ENCODE measurements at places on chromosomes 3 and 15.
A peak's percentile ranks its signal among the peaks of the same experiment; 100 is the strongest.

- DNase-seq = peak; percentile 37
These were observed 78.6 kb upstream of the TSEN2 start for GRCh38 chr3:12405432-12406272.

- DNase-seq = no peak
These were observed 66.0 kb downstream of the VPS13C start for GRCh38 chr15:61994216-61994615.

GRCh38 chr15:71106802-71107500, 8.3 kb upstream of the THSD4 start:
- no peak for DNase-seq

GRCh38 chr15:63040509-63040908, 2.0 kb upstream of the TPM1 start:
- no peak for DNase-seq

DNA sequence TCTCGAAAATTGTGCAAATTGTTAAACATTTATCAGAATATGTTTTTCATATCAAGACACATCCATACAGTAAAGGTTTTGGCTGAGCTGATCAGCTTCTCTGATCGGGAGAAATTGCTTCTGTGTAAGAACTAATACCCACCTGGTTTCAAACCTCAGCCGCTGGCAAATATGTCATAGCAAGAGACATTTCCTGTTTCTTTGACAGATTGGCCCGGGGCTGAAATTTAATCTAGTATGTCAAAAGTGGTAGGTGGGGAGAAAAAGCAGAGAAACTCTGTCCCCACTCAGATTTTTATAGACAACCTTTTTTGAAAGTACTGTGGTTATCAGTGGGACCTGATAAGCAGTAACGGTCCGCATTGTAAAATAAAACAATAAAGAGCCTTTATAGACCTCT, 88.8 kb upstream of the SLC24A5 start:
- DNase-seq = no peak

DNA sequence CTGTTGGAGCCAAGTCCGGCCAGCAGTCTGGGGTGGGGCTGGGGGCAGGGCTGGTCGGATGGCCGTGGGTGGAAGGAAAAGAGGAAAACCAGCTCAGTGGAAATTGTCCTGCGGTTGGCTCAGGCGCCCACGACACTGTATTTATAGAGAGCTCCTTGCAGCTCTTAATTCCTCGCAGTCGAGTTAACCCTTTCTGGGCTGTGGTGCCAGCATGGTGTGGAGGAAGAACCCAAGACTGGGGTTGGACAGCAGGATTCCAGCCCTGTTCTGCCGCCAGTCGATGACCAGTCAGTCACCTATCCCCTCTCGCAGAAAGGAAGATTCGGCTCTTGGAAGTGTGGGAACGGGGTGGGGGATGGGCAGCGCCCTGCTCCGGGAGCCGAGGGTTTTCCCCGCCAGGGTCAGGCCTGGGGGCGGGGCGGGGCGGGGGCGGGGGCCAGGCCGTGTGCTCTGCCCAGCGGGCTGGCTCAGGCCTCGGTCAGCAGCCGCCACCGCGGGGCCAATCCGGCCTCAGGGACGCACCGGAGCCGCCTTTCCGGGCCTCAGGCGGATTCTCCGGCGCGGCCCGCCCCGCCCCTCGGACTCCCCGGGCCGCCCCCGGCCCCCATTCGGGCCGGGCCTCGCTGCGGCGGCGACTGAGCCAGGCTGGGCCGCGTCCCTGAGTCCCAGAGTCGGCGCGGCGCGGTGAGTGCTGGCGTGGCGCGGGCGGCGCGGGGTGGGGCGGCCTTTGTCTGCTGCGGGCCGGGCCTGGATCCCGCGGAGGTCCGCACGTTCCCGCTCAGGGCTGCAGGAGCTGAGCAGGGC, at the start of gene CD276:
TSS of gene CD276 (plus strand) at position 607 of the 804 bp plus-strand sequence. CDS start 15,257 bp downstream, outside the sequence.
- DNase-seq = peak; percentile 43

DNA sequence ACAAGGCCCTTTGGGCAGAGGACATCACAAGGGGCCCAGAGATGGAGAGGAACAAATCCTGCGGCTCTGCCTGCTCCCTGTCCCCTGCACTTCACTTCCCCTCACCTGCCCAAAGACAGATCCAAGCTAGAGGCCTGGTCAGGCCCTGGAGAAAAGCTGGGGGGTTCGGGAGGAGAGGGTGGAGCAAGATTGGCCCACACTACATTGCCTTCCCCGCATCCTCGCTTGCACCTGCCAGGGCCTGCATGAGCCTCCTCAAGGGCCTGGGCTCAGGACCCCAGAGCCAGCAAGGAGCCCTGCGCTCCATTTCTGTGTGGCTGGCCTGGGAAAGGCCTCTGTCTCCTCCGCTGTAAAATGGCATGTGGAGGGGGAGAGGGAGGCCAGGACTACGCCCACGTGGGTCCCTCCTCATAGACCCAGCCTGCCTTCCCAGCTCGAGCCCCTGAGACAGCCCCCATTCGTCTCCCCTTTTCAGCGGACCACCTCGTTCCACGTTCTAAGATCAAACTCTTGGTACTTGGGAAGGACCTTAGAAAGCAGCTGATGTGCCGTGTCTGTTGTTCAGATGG, 106.0 kb downstream of the HMG20A start:
- no peak for DNase-seq

- no peak for DNase-seq
These were observed 206.0 kb downstream of the THRB start for GRCh38 chr3:24288496-24289236.

- DNase-seq = no peak
These were observed 5.7 kb upstream of the CCR5 start for GRCh38 chr3:46365041-46365440.
